T-helper 2 cell (primary cell): ENCODE measurements at places on chromosomes 3 and 15.

- DNase-seq = no peak
Observed at GRCh38 chr3:181974198-181974597, 262.5 kb downstream of the SOX2 start.

DNA sequence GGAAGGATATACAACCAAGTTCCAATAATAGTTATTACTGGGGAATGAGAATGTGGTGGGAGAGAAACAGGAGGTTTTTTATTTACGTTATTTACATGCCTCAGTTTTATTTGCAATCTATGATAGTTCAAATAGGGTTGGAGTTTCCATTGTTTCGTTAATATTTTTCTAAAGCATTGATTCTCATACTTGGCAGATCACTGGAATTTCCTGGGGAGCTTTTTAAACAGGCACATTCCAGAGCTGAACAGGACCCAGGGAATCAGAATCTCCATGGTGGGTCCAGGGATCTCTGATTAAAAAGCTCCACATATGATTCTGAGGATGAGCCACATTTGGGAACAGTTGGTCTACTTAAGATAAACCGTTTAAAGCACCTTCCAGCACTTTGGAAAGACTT, 123.9 kb downstream of the IL20RB start:
- DNase-seq = no peak

DNA sequence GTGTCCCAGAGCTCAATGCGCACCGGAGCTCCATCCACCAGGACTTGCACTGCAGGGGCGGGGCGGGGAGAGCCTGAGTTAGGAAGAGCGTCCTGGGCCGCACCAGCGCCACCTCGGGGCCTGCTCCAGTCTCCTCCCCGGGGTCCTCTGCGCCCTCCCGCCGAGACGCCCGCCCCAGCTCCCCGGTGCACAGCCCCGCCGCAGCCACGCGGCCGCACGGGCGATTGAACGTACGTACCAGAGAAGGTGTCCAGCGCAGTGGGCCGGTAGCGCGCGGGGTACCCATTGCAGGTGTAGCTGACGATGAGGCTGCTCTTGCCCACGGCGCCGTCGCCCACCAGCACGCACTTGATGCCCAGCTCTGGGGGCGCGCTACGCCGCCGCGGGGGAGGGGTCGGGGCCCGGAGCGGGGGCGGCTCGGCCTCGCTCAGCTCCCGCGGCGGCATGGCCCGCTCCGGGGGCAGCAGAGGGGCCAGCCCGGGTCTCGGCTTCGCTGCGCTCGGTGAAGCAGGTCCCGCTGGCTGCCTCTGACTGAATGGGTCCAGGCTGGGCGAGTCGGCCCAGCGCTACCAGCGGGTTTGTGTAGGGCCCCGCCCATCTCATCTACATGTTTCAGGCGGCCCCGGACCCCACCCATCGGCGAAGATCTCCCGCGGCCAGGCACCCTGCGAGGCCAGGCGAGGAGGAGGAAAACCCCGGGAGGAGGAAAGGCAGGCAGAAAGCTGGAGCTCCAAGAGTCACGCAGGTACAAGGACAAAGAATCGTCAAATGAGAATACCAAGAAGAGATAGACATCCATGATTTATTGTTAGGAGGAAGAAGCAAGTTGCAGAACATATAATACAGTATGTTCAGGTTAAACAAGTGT, at the start of gene RHOV:
RHOV (minus strand) TSS at position 541 of the 868 bp plus-strand sequence; CDS start at position 446, 95 bp downstream.
- peak; percentile 34 for DNase-seq

DNA sequence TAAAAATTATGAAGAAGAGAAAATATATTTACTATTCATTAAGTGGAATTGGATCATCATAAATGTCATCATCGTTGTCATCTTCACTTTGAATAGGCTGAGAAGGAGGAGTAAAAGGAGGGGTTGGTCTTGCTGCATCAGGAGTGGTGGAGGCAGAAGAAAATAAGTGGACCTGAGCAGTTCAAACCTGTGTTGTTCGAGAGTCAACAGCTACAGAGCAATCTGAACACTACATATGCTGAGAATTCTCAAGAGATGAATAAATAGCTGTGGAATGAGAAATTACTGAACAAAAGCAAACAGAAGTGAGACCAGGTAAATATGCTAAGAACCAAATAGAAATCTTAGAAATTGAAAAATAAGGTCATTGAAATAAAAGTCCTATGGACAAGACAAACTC, 32.3 kb upstream of the CCK start:
- DNase-seq = no peak

DNA sequence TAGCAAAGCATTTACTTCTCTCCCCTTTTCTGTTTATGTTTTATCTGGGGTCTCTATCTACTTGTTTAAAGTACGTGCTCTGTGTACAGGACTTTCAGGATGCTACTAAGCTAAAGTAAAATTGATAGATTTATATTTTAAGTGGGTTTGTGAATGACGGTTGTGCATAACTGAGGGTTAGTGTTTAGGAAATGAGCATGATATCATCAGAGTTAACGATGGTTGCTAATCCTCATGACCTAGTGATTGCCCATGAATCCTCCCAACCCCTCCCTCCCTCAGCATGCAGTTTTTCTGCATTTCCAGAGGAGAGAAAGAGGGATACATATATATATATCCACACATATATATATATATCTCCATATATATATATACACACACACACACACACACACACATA, 957.2 kb downstream of the TUSC7 start:
- DNase-seq = no peak
